Astrocyte of the hippocampus (primary cell): ENCODE measurements at places on chromosomes 5 and 9.
A peak's percentile ranks its signal among the peaks of the same experiment; 100 is the strongest.

- peak; percentile 38 for DNase-seq
Observed at GRCh38 chr5:82417776-82418607, 139.8 kb upstream of the RPS23 start.

DNA sequence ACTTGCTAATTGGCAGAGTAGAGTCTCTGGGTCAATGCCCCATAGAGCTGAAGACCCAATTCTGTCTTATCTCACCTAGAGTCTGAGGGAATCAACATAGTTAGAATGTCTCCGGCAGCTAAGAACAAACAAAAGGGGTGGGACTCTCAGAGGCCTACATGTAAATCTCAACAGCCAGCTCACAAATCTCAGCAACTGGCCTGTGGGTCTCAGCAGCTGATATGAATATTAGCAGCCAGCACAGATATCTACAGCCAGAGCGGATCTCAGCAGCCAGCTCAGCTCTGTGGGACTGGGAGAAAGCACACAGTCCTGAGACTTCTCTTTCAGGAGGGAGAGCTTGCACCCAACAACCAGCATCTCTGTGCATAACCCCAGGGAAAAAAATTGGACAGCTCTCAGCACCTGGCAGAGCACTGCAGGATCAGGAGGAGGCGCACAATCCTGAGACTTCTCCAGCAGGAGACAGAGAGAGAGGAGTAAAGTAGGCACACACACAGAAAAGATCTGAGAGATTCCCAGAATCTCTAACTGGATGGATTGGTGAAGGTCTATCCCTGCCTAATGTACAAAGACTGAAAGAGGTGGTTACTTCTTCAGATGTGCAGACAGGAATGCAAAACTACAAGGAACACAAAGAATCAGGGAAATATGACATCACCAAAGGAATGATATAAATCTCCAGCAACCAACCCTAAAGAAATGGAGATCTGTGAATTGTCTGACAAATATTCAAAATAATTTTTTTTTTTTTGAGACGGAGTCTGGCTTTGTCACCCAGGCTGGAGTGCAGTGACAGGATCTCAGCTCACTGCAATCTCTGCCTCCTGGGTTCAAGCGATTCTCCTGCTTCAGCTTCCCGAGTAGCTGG lies 29.2 kb downstream of the KLF4 start:
- DNase-seq = no peak

DNA sequence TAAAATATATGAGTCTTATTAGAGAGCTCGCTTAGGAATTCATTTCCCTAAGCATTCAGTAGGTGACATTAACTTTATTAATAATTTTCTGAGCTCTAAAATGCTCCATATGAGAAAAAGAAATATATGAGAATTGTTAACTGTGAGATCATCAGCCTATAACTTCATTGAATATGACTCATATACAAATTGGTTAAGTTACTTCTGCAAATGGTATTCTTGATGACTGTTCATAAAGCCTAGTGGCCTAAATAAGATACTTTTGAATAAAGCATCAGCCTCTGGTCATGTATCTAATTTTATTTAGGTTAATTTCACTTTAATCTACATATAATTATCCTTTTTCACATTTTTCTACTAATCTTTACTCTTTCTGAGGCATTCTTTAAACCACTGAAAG lies 710.2 kb upstream of the ACO1 start:
- no peak for DNase-seq

GRCh38 chr5:139584137-139584536 lies 23.0 kb downstream of the UBE2D2 start:
- DNase-seq = no peak

GRCh38 chr5:58188262-58188651 lies 271.6 kb downstream of the PLK2 start:
- peak; percentile 75 for DNase-seq

GRCh38 chr5:34474573-34475021 lies 181.5 kb upstream of the RAI14 start:
- peak; percentile 73 for DNase-seq

- DNase-seq = peak; percentile 24
Observed at GRCh38 chr5:92337772-92338234, 954.7 kb upstream of the ARRDC3 start.

DNA sequence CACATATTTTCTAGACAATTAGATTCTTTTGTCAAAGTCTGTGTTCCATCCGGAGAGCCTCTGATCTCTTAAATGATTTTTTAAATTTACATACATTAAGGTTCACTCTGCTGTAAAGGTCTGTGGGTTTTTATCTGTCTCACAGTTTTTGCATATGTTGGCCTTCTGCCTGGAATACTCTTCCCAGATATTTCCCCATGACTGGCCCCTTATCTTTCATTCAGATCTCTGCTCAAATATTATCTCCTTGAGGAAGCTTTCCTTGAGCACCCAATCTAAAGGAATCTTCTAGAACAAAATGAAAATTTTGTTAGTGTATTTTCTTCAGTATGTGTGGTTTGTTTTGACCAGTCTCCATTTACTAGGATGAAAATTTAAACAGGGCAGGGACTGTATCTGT lies 26.3 kb downstream of the FAF2 start:
- DNase-seq = no peak

DNA sequence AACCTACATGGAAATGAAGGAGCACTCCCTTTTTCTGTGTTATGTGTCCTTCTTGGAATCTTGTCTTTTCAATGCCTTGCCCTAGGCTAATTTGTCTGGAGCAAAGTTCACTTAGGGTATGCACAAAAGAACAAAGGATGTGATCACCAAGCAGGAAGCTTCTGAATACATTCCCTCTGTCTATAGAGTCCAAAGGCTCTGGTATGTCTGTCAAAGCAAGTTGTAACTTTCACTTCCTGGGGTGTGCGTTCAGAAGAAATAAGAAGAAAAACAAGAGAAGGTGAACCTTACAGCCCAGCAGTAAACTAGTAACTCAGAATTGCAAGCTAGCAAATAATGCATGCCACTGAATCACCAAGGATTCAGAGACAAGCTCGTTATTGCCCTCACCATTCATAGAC lies 31.7 kb upstream of the CDH6 start:
- DNase-seq = peak; percentile 14

DNA sequence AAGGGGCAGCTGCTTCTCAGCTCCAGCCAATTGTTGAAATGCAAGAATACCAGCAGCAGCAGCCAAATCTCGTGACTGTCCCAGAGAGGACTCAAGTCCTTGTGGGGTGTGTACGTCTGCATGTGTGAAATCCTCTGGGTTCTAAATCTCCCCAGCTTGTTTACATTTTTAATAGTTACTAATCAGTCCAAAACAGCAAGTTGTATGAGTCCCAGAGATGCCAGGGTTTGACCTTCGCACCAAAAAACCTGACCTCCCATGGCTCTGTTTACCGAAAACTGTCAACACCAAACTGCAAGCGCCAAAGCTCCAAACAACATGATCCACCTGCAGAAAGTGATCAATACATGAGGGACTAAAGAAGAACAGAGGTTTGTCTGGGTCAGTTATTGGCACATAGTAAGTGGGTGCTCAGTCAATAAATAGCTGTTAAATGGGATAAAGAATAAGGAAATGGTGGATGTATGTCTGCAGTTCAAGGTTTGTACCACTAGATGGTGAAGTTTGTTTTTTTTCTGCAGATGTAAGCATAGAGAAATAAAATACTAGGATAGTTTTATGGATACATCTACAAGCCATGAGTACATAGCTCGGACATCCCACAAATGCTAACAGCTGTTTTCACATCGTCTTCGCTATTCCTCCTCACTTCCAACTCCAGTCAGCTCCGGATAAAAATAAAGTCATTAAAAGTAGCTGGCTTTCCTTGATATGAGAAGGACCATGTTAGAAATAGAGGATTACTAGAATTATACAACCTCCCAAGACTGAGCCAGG lies 85.3 kb upstream of the ADRB2 start:
- peak; percentile 75 for DNase-seq

GRCh38 chr5:141934099-141934844 lies 10.6 kb downstream of the DELE1 start:
- peak; percentile 56 for DNase-seq

DNA sequence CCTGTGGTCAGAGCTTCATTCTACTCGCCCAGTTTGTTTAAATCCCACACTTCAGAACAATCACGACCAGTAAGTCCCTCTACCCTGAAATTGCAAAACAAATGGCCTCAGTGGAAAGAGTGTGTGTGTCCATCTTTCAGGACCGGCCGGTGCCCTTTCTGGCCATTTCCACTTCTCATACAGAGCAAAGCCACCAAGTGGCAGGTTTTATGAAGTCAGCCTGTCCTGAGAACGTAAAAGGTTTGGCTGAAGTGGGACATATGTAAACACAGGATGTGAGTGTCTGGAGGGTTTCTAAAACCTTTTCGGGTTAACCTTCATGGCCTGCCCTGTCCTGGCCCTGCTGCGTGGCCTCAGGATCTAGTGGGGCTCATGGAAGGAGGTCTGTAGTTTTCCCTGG lies 24.7 kb downstream of the NXNL2 start:
- no peak for DNase-seq

GRCh38 chr9:136074706-136075105 lies 20.4 kb downstream of the NACC2 start:
- no peak for DNase-seq

GRCh38 chr9:113573046-113573958 lies 109.8 kb downstream of the RGS3 start:
- no peak for DNase-seq

GRCh38 chr9:24071716-24072115 lies 245.7 kb upstream of the ELAVL2 start:
- DNase-seq = no peak

DNA sequence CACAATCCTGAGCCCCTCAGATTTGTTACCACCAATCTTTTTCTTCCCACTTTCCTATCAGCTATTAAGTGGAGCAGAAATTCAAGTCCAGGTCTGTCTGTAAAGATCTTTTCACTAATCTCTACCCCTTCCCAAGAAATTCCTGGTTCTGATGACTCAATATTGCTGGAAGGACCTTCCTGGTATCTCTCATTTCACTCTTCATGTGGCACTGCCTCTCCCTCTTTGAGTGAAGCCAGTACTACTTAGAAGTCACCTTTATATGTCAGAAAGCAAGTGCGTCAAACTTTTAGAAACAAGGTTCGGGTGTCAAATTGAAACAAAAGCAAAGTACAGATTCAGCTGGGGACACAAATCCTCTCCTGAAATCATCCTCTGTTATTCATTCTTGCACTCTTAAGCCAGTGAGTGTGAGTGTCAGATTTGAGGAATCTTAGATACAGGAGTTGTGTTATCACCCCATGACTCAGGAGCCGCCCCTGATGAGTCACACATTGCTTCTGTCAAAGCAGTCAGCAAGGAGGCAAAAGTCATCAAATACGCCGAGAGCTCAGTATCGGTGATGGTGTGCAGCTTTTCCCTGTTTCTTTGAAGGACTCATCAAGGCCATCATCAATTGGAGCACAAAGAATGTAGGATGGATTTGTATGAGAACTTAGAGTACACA lies 313.0 kb downstream of the CETN3 start:
- peak; percentile 78 for DNase-seq

GRCh38 chr9:95181226-95181818 lies 136.2 kb downstream of the FANCC start:
- DNase-seq = no peak

GRCh38 chr5:151186538-151186937 lies 29.0 kb upstream of the ANXA6 start:
- no peak for DNase-seq

DNA sequence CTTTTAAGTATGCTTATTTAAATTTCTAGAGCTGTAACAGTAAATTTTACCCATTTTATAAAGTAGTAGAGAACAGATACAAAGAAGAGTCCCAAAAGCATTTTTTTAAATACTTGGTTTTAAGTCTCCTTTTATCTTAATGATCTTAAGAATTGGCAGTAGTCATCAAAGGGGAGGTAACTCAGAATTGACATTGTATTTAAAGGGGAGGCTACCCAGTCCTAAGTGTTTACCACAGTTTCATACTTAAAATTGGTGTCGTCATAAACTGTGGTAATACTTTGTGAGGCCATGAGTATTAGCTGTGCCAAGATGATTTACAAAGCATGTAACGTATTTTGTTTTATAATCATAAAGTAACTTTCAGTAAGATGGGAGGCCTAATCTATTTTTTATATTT lies 14.8 kb downstream of the SLC25A46 start:
- DNase-seq = no peak

GRCh38 chr9:133814586-133815208 lies 76.5 kb upstream of the SARDH start:
- no peak for DNase-seq

DNA sequence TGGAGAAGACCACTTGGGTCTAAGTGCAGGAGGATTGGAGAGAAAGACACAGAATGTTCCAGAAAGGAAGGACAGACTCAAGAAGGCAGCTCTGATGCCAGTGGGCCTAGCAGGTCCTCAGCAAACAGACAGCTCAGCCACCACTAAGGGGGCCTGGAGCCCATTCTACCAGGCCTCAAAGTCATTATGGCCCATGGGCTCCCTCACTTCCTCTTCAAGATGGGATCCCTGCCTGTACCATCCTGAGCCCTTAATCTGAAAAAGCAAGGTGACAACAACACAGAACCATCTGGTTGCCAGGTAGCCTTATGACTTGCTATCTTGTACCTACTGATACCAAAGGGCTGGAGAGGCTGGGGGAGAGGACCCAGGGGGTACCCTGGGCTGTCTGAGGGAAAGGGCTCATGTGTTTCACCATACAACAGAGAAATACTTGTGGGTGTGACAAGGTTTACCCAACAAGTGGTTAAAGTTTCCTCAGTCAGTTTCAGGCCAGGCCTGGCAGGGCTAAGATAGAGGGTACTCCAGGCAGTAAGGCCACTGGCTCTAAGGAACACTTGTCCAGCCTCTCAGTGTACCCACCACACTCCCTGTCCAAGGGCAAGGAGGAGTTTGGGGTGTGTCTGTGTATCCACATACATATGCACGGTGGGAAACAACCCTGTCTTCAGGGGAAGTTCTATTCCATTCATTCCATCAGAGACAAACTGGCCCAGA lies 30.7 kb downstream of the TCF7 start:
- no peak for DNase-seq

GRCh38 chr5:174303437-174304045 lies 258.0 kb downstream of the NSG2 start:
- DNase-seq = no peak

GRCh38 chr5:167295681-167296005 lies 995.8 kb upstream of the WWC1 start:
- DNase-seq = peak; percentile 38

GRCh38 chr5:32020946-32021345 lies 153.2 kb downstream of the GOLPH3 start:
- DNase-seq = no peak

DNA sequence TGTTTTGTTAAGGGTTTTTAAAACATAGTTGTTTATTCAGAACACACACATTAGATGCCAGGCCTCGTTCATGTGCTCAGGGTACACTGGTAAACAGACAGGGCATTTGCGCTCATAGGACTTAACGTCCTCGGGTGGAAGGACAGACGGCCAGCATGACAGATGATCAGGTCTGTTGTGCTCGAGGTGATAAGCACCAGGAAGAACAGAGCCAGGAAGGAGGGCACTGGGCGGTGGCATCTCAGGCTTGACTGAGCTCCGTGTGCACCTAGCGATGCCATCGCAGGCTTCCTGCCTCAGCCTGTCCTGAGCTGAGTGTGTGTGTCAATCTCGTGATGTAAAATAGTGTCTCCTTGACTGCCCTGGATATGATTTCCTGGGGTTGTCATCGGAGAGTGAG lies 96.5 kb downstream of the EHMT1 start:
- DNase-seq = no peak

GRCh38 chr9:26371236-26371635 lies 521.4 kb downstream of the CAAP1 start:
- DNase-seq = peak; percentile 4
